NCI-H2081 treated with DMSO at 0.1 percent for 48 hours (cell line): ENCODE measurements at places on chromosomes 2 and 18.

DNA sequence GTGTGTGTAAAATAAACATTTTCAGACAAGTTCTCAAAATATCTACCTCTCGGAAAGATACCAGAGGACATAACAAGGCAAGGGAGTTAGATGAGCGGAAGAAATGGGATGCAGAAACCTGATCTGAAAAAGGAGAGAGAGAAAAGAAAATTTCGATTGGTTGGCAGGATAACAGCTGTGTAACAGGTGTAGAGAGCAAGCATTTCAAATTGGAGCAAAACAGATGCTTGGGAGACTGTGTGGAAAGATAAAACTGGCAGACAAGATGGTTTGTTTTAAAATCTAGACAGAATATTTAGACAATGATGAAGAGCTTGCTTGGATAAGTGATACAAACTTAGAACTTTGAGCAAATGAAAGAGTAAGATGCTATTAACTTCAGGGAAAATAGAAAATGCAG is 20.2 kb downstream of the CHST9 start:
- no peak for DNase-seq

DNA sequence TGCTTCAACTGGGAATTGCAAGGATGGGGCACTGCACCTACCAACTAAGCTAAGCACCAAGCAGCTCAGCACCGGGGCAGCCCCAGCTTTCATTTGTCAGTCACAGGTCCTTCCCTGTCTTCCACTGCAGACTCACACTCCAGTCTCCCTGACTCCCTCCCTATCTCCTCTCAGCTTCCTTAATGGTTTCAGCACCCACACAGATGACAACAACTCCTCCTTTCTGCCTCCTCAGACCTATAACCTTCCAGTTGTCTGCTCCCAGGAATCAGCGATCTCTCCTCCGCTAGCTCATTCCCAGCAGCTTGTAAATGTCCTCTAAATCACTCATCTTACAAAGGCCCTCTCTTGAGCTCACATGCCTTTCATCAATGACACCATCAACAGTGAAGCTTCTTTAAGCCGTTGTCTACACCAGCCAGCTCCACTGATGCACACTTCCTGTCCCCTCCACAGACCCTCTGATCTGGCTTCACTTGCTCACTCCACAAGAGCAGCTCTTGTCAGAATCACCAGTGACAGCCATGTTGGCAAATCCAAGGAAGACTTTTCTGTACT is 32.1 kb downstream of the CLASP1 start:
- no peak for DNase-seq

- DNase-seq, result no peak
Measured at GRCh38 chr2:234998404-234999211, 46.8 kb downstream of the SH3BP4 start.

- DNase-seq, result no peak
Measured at GRCh38 chr18:12839057-12839525, 44.9 kb downstream of the PTPN2 start.

- DNase-seq, result no peak
Measured at GRCh38 chr2:72988726-72989273, 71.5 kb downstream of the EMX1 start.

DNA sequence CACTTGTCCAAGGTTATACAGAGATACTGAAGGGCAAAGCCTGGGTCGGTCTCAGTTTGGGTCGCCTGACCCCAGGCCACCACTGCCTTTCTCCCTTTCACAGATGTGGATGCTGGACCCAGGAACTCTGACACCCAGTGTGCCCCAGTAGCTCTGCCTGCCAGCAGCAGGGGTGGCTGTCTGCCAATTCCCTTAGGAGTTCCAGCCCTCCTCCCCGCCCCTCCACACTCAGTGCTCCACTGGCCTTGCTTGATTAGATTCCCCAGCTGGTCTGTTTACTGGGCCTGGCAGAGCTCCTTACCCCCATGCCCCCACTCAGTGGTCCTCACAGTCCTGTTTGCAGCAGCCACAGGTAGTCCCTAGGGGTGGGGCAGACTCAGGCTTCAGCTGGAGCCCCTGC is 75.5 kb downstream of the NPAS2 start:
- DNase-seq, result no peak

DNA sequence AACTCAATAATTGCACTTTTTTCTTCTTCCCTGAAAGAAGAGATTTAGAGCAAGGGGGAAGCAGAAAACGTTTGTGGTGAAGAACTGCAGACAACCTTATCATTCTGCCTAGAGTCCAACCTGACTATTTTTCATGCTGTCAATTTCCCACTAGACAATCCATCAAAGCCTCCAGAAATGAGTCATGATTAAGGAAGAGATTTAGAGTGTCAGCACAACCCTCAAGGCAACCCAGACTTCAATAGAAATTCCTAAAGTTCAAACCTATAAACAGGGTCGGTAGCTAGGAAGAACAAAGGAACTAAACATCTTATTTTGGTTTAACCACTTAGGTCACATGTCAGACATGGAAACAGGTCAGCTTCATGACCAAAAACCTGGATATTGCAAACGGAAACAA is 86.9 kb downstream of the SLC25A12 start:
- DNase-seq, result no peak
